A673 (cell line): ENCODE measurements at places on chromosomes 13 and 19.
A peak's percentile ranks its signal among the peaks of the same experiment; 100 is the strongest.

- H3K27me3 ChIP-seq = no peaks in the 10 kb centered on the region
- H3K27ac ChIP-seq = no peak overlapping the region
These were observed 10.6 kb downstream of the CAPN12 start for GRCh38 chr19:38733493-38734175.

DNA sequence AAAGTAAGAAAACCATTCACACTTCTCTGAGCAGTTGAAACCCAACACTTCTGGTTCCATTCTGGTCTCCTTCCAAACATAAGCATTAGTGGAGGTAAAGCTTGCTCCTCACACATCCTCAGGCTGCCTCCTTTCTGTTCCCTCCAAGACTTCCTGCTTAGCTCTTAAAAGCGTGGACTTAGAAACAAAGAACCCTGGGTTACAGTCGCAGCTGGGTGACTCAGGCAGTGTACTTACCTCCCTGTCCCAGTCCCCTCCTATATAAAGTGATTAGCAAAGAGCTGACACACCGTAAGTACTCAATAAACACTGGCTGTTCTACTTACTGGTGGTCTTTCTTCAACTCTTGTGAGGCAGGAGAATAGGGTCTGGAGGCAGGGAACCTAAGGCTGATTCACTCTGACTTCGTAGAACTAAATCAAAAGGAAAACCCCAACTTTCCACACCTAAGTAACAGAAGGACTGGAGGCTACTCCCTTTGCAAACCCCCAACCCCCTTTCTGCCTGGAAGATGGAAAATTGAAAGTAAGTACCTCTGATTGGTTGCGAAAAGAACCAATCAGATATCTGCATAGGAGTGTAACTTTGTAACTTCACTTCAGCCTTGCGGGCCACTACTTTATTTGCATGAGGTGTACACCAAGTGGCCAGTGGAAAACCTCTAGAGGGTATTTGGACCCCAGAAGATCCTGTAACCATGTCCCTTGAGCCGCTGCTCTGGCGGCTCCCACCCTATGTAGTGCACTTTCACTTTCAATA lies 165.4 kb downstream of the SUCLA2 start:
- no peak overlapping the region for H3K27ac ChIP-seq
- H3K27me3 ChIP-seq = no peaks in the 10 kb centered on the region
- H3K36me3 ChIP-seq = no peaks in the 10 kb centered on the region

GRCh38 chr19:1206150-1206863 lies 729 bp downstream of the STK11 start:
- H3K4me3 ChIP-seq = peak overlapping the region; percentile 66
- H3K27me3 ChIP-seq = no peaks in the 10 kb centered on the region
- H3K4me1 ChIP-seq = peaks cover 30% of the 10 kb centered on the region
- peaks cover 3% of the 10 kb centered on the region for H3K36me3 ChIP-seq
- peak overlapping the region; percentile 77 for H3K27ac ChIP-seq

DNA sequence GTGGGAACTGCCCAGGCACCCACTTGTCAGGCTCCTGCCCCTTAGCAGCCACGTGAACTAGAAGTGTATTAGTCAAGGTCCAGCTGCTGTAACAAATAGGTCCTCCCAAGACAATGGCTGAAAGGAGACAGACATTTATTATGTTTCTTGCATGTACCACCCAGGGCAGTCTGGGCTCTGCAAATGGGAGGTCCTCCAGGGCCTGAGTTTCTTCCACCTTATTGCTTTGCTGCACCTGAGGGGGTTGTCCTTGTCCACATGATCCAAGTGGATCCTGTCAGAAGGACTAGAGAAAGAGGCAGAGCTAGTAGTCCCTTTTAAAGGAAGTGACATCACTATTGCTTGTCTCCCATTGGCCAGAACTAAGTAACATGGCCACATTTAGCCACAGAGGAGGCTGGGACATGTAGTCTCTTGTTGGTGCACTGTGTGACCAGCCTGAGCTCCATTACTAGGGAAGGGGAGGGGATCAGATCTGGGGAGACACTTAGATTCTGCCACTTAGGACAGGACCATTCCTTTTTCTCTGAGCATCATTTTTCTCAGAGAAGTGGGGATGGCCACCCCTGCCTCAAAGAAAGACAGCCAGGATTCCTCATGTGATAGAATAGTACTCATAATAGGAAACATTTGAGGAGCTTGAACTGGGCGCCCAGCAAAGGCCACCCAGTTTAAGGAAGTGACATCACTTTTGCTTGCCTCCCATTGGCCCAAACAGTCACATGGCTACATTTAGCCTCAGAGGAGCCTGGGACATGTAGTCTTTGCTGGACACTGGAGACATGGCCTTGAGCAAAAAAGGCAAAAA lies 15.1 kb downstream of the CC2D1A start:
- no peak overlapping the region for H3K27ac ChIP-seq
- H3K4me3 ChIP-seq = no peak overlapping the region
- no peaks in the 10 kb centered on the region for H3K4me1 ChIP-seq

- no peak within 1 kb of the TSS for H3K27ac ChIP-seq
- no peaks in the 10 kb centered on the region for H3K27me3 ChIP-seq
- H3K4me1 ChIP-seq = peaks cover 6% of the 10 kb centered on the region
- peaks cover 12% of the 10 kb centered on the region for H3K36me3 ChIP-seq
These were observed at the start of gene APOE for GRCh38 chr19:44905437-44906160. APOE (plus strand) TSS chr19:44905796; CDS start chr19:44906625, 829 bp downstream.

- peaks cover 58% of the 10 kb centered on the region for H3K27me3 ChIP-seq
- H3K4me3 ChIP-seq = no peak overlapping the region
- H3K27ac ChIP-seq = no peak overlapping the region
- no peak for DNase-seq
These were observed 146.9 kb upstream of the SLC10A2 start for GRCh38 chr13:103213152-103213551.

DNA sequence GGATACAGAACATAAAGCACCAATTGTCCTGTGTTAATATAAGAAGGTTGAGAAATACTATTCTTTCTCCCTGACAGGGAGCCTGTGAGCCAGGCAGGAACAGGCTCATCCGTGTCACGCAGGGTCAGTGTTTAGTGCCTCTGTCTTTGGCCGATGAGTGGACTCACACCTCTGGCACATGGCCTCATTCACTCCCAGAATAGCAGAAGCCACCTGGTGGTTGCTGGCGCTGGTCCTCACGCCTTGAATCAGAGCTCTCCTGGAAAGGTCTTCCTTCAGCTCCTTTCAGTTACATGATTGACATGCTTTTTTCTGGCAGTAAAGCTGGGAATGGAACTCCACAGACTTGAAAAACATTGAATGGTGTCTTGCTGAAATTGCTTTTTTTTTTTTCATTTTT lies 28.1 kb upstream of the SIAH3 start:
- H3K27me3 ChIP-seq = no peaks in the 10 kb centered on the region
- H3K27ac ChIP-seq = no peak overlapping the region
- no peak overlapping the region for H3K4me3 ChIP-seq

DNA sequence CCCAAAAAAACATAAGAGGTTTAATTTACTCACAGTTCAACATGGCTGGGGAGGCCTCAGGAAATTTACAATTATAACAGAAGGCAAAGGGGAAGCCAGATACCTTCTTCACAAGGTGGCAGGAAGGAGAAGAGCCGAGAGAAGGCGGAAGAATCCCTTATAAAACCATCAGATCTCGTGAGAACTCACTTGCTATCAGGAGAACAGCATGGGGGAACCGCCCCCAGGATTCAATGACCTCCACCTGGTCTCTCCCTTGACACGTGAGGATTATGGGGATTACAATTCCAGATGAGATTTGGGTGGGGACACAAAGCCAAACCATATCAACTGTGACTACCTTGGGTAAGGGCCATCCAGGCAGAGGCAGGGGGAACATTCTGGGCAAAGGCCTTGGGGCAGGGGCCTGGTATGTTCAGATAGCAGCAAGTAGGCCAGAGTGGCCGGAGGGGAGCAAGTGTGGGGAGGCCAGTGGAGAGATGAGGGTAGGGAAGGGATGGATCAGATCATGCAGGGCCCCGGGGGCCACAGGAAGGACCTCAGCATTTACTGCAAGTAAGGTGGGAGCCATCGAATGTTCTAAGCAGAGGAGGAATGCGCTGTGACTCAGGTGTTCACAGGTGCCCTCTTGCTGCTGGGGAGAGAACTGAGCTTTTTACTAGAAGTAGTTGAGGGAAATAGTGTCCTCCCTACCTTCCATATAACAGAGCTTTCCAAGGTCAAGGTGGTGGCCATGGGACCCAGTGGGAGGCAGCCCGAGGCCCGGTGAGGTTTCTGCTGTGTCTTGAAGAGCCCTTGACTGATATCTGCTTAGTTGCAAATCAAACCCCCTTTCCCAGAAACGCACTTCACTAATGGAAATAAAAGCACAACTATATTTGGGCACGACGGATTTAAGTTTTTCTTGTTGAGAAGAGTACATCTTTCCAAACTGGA lies 18.0 kb downstream of the RAB3D start:
- no peak for DNase-seq
- no peaks in the 10 kb centered on the region for H3K27me3 ChIP-seq
- peaks cover 4% of the 10 kb centered on the region for H3K36me3 ChIP-seq
- no peak overlapping the region for H3K4me3 ChIP-seq

GRCh38 chr19:56912401-56913112 lies 72.0 kb upstream of the PEG3 start:
- DNase-seq = no peak
- H3K4me3 ChIP-seq = no peak overlapping the region
- H3K36me3 ChIP-seq = no peaks in the 10 kb centered on the region
- no peak overlapping the region for H3K27ac ChIP-seq

- DNase-seq = peak; percentile 19
- no peaks in the 10 kb centered on the region for H3K36me3 ChIP-seq
- H3K4me3 ChIP-seq = no peak overlapping the region
These were observed 46.1 kb upstream of the TUBGCP3 start for GRCh38 chr13:112634102-112634501.

GRCh38 chr19:7778081-7778480 lies 15.0 kb downstream of the CLEC4M start:
- peaks cover 11% of the 10 kb centered on the region for H3K27me3 ChIP-seq
- no peak for DNase-seq
- no peak overlapping the region for H3K4me3 ChIP-seq
- H3K36me3 ChIP-seq = no peaks in the 10 kb centered on the region
- no peak overlapping the region for H3K27ac ChIP-seq
- H3K4me1 ChIP-seq = peaks cover 3% of the 10 kb centered on the region

DNA sequence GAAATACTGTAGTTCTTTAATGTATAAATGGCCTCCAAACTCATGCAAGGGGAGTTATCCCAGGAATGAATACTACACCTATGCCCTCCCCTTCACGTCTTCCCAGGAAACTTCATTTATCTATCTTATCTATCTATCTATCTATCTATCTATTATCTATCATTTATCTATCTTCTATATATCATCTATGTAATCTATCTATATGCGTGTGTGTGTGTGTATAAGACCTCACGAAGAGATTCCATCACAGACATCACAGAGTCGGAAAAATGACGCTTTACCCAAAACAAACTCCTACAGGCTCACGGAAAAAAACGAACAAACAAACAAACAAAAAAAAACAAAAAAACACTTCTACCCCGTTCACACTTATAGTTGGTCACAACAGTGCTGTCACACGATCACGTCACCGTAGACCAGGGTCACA lies 486 bp downstream of the ZNF529 start:
- H3K27me3 ChIP-seq = no peaks in the 10 kb centered on the region
- peak overlapping the region; percentile 82 for H3K4me3 ChIP-seq
- peaks cover 25% of the 10 kb centered on the region for H3K36me3 ChIP-seq

GRCh38 chr19:46232029-46232428 lies 2.5 kb downstream of the IGFL1 start:
- no peak for DNase-seq
- H3K4me1 ChIP-seq = no peaks in the 10 kb centered on the region
- H3K4me3 ChIP-seq = no peak overlapping the region
- no peaks in the 10 kb centered on the region for H3K36me3 ChIP-seq
- H3K27ac ChIP-seq = no peak overlapping the region
- peaks cover 71% of the 10 kb centered on the region for H3K27me3 ChIP-seq

GRCh38 chr19:15402411-15403150 lies 16.2 kb downstream of the AKAP8L start:
- H3K4me3 ChIP-seq = no peak overlapping the region
- peaks cover 4% of the 10 kb centered on the region for H3K4me1 ChIP-seq
- peak overlapping the region; percentile 23 for H3K27ac ChIP-seq
- no peaks in the 10 kb centered on the region for H3K27me3 ChIP-seq
- H3K36me3 ChIP-seq = peaks cover 65% of the 10 kb centered on the region

DNA sequence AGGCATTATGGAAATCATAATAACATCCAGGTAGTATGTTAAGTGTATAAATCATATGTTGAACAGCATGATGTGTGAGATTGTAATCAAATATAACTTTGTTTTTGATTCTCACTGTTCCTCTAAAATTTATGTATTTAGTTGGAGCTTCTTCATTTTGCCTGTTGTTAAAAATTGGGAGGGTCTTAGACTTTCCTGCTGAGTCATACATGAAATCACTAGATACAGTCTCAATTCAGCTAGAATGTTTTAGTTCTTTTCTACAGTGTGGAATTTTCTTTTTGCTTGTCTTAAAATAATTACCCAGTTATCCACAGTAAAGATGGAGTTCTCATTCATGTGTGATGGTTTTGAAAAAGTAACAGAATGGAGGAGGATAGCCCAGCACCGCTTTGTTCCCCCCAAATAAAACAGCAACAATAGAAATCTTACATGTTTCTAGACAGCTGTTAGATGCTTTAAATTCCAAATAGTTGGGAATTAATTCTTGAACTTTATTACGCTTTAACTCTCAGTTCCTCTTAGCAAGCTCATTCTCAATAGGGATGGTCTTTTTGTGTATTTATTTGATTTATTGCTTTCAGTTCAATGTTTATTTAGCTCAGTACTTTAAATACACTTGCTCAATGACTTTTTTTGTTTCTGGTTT lies 109.5 kb downstream of the PDS5B start:
- peaks cover 18% of the 10 kb centered on the region for H3K36me3 ChIP-seq
- peak overlapping the region; percentile 5 for H3K27ac ChIP-seq
- DNase-seq = peak; percentile 2
- no peak overlapping the region for H3K4me3 ChIP-seq
- peaks cover 10% of the 10 kb centered on the region for H3K4me1 ChIP-seq
- no peaks in the 10 kb centered on the region for H3K27me3 ChIP-seq

DNA sequence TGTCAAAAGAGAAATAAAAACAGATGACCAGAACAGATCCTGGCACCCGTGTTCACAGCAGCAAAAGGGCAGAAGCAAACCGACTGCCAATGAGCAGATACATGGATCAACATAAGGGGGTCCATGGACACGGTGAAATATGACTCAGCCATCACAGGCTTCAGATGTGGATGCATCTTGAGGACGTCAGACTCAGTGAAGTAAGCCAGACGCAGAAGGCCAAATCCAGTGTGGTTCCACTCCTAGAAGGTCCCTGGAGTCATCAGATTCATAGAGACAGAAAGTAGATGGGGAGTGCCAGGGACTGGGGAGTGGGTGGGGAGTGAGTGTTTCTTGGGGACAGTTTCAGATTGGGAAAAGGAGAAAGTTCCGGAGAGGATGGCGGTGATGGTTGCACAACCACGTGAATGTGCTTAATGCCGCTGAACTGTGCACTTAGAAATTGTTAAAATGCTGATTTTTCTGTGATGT lies 28.8 kb upstream of the SEMA6B start:
- peak; percentile 51 for DNase-seq
- H3K27ac ChIP-seq = peak overlapping the region; percentile 7
- H3K4me3 ChIP-seq = no peak overlapping the region
- no peaks in the 10 kb centered on the region for H3K27me3 ChIP-seq
